Activated T-helper 9 cell treated with anti-CD3 and anti-CD28 coated beads, Interleukin-2, amount 50 U/mL, for 16 hours (primary cell): ENCODE measurements at places on chromosomes 7 and 10.

DNA sequence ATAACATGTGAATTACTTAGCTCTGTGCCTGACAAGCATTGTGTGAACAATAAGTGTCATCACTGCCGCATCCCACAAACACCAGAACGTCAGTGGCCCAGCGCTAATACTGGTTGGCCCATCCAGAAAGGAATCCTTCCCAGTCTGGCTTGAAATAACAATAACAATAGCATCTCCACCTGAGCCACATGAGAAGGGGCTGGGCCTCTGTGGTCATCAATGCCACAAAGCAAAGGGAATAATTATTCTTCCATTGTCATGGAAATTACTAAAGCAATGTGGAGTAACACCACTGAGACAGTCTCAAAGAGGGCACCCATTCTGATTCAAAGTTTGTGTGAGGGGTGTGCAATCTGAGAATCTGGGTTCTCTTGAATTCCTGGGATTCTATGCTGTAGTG is 105.7 kb upstream of the INHBA start:
- no peak for DNase-seq

GRCh38 chr7:55065079-55065478 is 46.3 kb downstream of the EGFR start:
- no peak for DNase-seq

DNA sequence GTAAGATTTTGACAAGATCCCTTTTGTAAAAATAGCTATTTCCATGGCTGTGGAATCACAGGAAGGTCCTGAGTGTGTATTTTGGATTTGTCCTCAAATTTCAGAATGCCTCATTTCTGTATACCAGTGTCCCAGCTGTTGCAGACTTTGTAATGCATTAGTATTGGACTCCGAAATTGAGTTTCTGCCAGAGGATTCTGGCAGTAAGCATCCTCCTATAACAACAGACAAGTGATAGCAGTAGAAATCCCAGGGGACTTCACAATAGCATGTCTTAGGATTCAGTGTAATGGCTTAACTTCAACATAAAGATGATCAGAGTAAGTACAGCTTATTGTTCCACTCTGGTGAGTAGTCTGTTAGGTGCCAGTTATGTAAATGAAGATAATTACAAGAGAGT is 104.6 kb downstream of the FOXP2 start:
- no peak for DNase-seq

DNA sequence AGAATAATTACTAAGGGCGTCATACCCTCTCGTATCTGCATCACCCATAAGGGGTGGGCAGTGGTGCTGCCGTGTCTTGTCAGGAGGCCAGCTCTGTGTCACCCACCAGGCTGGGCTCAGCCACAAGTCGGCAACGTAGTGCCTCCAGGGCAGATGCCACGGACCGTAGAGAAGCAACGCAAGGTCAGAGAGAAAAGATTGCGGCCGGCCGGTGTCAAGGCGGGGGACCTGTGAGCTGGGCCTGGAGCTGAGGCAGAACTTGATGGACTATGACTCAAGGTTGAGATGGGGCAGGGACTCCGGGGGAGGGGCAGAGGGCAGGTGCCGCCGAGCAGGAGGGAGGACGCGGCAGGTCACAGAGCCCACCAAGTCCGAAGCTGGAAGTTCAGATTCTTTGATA is 29.5 kb downstream of the FOXK1 start:
- no peak for DNase-seq

DNA sequence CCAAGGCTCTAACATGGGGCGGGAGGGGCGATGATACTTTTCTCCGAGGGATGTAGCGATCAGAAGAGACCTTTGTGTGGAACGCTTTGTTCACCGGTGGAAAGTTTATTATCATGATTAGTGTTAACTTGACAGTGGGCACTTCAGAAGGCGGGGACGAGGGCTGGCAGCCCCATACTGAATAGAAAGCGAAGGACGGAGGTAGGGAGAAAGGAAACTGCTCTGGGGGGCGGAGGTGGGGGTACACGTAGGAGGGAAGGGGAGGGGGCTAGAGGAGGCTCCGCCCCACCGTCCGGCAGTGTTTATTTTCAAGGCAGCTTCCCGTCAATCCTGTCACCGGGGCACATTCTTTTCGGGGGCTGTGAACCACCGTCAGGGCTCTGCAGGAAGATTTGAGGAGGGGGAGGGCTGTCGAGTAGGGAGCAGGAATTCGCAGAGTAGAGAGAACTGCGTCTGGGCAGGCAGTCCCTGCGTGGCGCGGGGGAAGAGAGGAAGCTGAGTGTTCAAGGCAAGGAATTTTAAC is 9.4 kb upstream of the NKX2-3 start:
- DNase-seq: no peak

DNA sequence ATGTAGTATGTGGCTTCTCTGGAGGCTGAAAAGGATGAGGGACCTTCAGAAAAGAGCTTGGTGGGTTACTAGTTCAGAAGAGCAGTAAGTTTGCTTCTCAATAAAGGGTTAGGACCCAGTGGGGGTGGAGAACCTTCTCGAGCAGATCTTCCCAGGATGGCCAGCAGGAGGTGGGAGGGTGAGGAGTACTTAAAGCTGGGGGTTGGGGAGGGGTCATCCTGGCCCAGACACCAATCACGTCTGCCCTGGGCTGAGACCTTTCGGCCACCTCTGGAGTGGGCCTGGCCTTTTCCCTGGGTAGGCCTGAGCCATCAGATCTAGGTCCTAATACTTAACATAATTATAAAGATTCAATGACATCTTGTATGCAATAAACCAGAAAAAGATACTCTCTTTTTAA is 149.0 kb upstream of the TCF7L2 start:
- no peak for DNase-seq

DNA sequence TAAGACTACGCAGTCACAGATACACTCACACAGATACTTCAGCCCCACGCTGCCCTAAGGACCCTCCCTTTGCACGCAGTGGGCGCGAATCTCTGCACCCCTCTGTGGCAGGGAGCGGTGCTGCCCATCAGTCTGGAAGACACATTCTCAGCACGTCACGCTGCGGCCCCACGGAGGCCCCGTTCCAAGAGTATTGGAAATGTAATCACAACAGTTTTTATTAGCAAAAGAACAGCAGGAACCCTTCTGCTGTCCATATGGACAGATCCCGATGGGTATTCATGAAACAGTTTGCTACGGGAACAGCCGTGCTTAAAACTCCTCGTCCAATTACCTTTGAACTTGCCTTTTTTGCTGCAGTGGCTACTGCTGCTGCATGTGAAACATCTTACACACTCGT is 131.0 kb downstream of the RPS24 start:
- no peak for DNase-seq

DNA sequence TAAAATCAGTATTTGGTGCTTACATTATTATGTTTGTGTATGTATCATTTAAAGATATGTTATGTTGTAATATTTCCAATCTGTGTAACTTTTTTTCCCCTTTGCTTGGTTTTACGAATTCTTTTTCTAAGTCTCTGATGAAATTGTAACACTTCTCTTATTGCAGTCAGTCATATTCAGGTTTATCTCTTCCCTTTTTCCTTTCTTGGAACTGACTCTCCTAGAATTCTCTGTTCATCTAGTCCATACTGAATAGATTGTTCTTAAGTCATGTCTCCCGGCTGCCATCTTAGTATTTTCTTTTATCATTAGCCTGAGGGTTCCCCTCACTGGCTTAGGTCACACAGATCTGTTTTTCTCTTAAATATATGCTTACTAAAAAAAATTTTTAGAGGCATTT is 44.6 kb downstream of the PHTF2 start:
- DNase-seq: no peak

- no peak for DNase-seq
Measured at GRCh38 chr7:28157831-28158416, 22.7 kb downstream of the JAZF1 start.

DNA sequence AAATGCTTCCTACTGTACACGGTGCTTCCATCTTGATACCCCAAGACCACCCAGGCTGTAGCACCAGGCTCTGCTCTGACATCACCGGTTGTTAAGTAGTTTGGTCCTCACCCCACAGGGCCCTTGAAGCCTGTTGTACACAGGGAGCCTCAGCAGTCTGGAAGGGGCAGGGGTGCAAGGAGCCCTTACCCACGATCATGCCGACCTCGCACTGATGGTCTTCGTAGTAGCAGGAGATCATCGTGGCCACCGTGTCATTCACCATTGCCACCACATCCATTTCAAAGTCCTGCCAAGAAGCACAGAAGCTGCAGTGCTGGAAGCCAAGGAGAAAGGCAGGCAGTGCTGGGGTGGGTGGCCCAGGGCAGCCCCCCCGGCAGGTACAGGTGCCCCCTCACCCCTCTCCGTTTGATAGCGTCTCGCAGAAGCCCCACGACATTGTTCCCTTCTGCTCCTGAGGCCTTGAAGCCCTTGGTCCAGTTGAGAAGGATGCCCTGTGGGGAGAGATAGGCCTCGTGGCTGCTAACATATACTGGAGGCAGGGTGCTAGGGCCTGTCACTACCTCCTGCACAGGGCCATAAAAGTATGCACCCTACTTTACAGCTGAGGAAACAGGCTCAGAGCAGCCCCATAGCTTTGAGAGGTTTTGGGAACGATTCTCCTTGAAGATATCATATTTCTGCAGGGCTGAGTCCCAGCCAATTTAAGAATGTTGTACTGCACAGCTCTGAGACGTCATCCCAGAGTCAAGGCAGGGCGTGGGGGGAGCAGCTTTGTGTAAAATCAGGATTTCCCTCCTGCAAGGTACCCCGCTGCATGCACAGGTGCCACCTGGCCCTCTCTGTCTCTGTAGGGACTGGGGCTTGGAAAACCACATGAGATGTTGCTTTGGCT is 8.7 kb upstream of the MYL7 start:
- no peak for DNase-seq

GRCh38 chr7:98240961-98241673 is 10.9 kb downstream of the TECPR1 start:
- DNase-seq: no peak

- no peak for DNase-seq
Measured at GRCh38 chr10:119325131-119325530, 117.8 kb downstream of the GRK5 start.

- DNase-seq: no peak
Measured at GRCh38 chr7:146331369-146331768, 214.8 kb downstream of the CNTNAP2 start.

DNA sequence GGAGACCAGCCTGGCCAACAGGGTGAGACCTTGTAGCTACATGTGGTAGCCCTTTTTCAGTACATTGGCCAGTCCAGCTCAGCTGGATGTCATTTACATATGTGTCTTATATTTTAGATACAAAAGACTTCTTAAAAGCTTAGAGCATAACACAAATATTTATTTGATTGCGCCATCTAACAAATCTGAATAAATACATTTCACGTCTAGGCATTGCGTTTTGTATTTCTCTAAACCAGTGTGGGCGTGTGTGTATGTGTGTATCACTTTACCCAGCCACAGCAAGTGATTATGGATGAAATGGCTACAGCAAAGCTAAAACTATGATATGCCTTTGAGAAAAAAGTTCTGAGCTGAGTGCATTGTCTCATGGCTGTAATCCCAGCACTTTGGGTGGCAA is 14.0 kb downstream of the RABGEF1 start:
- no peak for DNase-seq

GRCh38 chr7:100158229-100159098 is at the start of gene TRAPPC14:
Gene TRAPPC14, minus strand, starts transcription at chr7:100158723. Its CDS starts 224 bp downstream, at chr7:100158499.
- DNase-seq: peak; percentile 89

DNA sequence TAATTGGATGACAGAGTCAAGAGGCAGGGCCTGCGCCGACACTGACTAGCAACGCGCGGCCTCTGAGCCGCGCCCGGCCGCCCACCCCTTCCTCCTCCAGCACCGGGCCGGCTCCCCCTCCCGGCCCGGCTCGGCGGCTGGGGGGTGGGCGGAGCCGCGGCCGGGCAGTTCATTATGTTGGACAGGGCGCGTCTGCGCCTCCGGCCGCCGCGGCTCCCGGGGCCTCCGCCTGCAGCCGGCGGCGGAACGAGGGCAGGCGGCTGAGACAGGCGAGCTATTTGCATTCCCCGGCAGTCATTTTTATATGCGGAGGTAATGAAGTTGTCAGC is 106.7 kb downstream of the SNX10 start:
- no peak for DNase-seq

GRCh38 chr10:58994226-58995057 is 182.0 kb upstream of the PHYHIPL start:
- DNase-seq: no peak

GRCh38 chr7:46969303-46970130 is 612.4 kb downstream of the TNS3 start:
- DNase-seq: no peak

GRCh38 chr10:108982159-108982558 is 941.2 kb downstream of the XPNPEP1 start:
- DNase-seq: no peak

DNA sequence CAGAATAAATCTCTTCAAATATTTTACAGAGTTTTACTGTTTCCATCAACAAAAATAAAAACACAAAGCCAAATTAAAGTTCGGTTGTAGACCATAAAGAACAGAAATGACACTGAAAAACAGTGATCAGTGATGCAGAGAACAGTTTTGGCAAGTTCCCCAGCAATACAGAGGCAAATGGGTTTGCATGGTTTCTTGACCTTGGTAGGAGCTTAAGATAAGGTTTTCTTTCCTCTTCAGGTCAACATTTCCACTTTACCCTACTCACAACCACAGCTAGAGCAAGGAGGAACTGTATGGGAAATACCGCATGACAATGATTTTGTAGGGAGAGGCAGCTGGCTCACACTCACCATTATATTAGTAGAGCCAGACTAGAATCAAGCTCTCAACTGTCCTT is 199.5 kb downstream of the SH2D4B start:
- DNase-seq: no peak

DNA sequence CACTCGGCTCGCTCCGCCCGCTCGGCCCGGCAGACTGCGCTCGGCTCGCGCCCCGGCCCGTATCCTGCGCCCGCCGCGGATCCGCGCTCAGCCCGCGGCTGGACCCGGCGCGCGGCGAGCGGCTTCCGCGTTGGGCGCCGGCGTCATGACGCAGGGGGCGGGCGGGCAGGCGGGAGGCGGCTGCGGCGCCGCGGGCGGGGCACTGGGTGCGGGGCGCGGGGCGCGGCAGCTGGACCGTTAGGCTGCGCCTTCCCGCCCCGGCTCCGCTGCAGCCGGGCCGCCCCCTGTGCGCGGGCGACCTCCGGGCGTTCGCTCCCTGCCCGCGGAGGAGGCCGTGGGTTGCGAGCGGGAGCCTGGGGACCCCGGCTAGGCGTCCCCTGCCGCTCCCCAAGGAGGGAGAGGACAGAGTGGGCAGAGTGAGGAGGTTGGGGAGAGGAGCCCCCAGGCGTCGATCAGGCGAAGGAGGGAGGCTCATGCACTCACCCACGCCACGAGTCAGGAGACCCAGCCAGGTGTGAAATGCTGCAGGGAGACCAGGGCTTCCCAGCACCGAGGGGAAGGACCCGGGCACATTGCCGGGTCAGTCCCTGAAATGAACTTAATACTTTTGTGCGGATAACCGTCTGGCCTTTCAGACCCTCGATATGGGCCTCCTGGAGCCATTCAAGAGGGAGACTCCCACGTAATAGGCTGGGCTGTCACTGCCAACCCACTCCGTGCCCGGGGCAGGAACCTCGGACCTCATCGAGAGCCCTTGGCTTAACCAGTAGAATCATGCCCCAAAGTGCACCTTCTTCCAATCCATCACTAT is at the start of gene PIP4K2A:
PIP4K2A (minus strand) TSS at position 100 of the 811 bp plus-strand sequence. CDS start 252 bp downstream, outside the sequence.
- DNase-seq: peak; percentile 73
